Cardiac muscle cell (in vitro differentiated cells and primary cell): ENCODE measurements at places on chromosomes 11 and 22.

GRCh38 chr11:61151545-61152252 is 9.5 kb downstream of the VPS37C start:
- H3K27ac ChIP-seq = peak overlapping the region; percentile 86
- no peaks in the 10 kb centered on the region for H3K27me3 ChIP-seq
- no peaks in the 10 kb centered on the region for H3K36me3 ChIP-seq
- peaks cover 46% of the 10 kb centered on the region for H3K4me1 ChIP-seq
- no peak for DNase-seq

GRCh38 chr11:102318469-102318868 is 1.2 kb downstream of the BIRC3 start:
- no peak overlapping the region for H3K27ac ChIP-seq
- H3K36me3 ChIP-seq = no peaks in the 10 kb centered on the region
- no peak overlapping the region for H3K4me3 ChIP-seq
- H3K27me3 ChIP-seq = peaks cover 20% of the 10 kb centered on the region
- no peak for DNase-seq

- H3K36me3 ChIP-seq = no peaks in the 10 kb centered on the region
- H3K27ac ChIP-seq = no peak overlapping the region
- no peaks in the 10 kb centered on the region for H3K4me1 ChIP-seq
- DNase-seq = no peak
- H3K27me3 ChIP-seq = no peaks in the 10 kb centered on the region
Observed at GRCh38 chr22:30373331-30374325, 13.6 kb downstream of the RNF215 start.

GRCh38 chr11:15969281-15969680 is 387.1 kb downstream of the SOX6 start:
- peak; percentile 54 for DNase-seq
- no peaks in the 10 kb centered on the region for H3K36me3 ChIP-seq
- H3K27ac ChIP-seq = no peak overlapping the region
- H3K27me3 ChIP-seq = no peaks in the 10 kb centered on the region

- DNase-seq = peak; percentile 33
- peaks cover 11% of the 10 kb centered on the region for H3K4me1 ChIP-seq
- no peak overlapping the region for H3K27ac ChIP-seq
- H3K4me3 ChIP-seq = no peak overlapping the region
- H3K36me3 ChIP-seq = peaks cover 31% of the 10 kb centered on the region
Observed at GRCh38 chr11:12249590-12250260, 127.6 kb upstream of the PARVA start.

DNA sequence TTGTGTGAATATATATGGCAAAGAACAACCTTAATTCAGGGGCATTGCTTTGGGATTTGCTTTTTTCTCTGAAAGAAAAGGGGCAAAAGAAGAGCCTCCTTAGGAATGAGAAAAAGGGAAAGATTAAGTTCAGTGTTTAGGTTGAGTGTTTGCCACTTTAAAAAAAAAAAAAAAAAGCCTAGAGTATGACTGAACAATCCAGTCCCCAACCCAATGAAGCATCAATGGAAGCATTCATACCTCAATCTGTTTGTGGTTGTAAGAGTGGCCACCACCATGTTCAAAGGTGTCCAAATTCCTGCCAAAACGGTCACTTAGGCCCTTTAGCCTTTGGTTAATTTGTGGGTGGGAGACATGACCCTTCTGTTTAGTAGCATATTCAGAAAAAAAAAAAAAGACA is 260.6 kb downstream of the SOX6 start:
- H3K4me1 ChIP-seq = no peaks in the 10 kb centered on the region

- H3K4me3 ChIP-seq = no peak overlapping the region
- H3K4me1 ChIP-seq = peaks cover 19% of the 10 kb centered on the region
- no peaks in the 10 kb centered on the region for H3K36me3 ChIP-seq
- peak; percentile 37 for DNase-seq
- no peaks in the 10 kb centered on the region for H3K27me3 ChIP-seq
Observed at GRCh38 chr11:79421820-79422219, 19.0 kb downstream of the TENM4 start.

GRCh38 chr11:9219115-9219514 is 46.0 kb downstream of the DENND5A start:
- H3K36me3 ChIP-seq = no peaks in the 10 kb centered on the region
- DNase-seq = no peak
- H3K27me3 ChIP-seq = no peaks in the 10 kb centered on the region
- no peak overlapping the region for H3K27ac ChIP-seq

DNA sequence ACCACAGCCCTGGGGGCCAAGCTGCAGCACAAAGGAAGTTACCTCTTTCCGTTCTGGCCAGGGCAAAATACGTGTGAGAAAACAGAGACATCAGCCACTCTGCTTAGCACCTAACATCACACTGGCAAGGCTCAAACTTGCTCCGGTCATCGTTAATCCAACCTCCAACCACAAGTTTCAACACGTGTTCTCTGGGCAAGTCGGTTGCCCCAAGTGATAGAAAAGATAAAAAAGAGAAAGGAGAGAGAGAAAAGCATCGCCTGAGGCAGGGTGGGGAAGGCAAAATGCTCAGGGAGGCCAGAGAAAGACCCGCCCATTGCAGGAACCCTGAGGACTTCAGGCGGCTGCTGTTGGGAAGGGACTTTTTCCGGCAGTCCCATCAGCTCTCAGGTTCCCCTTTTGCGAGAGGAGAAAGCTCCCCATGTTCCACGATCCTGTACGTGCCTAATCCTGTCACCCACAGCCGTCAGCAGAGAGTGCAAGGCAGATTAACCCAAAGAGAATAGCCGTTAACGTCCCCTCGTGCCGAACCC is 18.5 kb upstream of the B4GALNT4 start:
- H3K4me3 ChIP-seq = no peak overlapping the region
- H3K4me1 ChIP-seq = peaks cover 6% of the 10 kb centered on the region
- no peaks in the 10 kb centered on the region for H3K27me3 ChIP-seq

- H3K27me3 ChIP-seq = no peaks in the 10 kb centered on the region
- H3K27ac ChIP-seq = no peak overlapping the region
- no peak overlapping the region for H3K4me3 ChIP-seq
- no peaks in the 10 kb centered on the region for H3K36me3 ChIP-seq
- no peaks in the 10 kb centered on the region for H3K4me1 ChIP-seq
Observed at GRCh38 chr11:105862736-105863367, 159.2 kb downstream of the MSANTD4 start.
